ENCODE measurements at places on chromosomes 5 and 9.

- H3K27ac ChIP-seq: no peak overlapping the region
- no peak overlapping the region for H3K4me3 ChIP-seq
- H3K27me3 ChIP-seq: no peaks in the 10 kb centered on the region
- H3K36me3 ChIP-seq: no peaks in the 10 kb centered on the region
- no peaks in the 10 kb centered on the region for H3K4me1 ChIP-seq
These were observed 1941.1 kb upstream of the C9orf72 start for GRCh38 chr9:29514336-29514735.

GRCh38 chr9:38339496-38339895 lies 53.0 kb upstream of the ALDH1B1 start:
- H3K27me3 ChIP-seq: peaks cover 23% of the 10 kb centered on the region
- H3K36me3 ChIP-seq: no peaks in the 10 kb centered on the region
- DNase-seq: no peak
- H3K4me1 ChIP-seq: peaks cover 11% of the 10 kb centered on the region
- H3K4me3 ChIP-seq: no peak overlapping the region

GRCh38 chr9:88268886-88269285 lies 119.4 kb upstream of the SPIN1 start:
- no peaks in the 10 kb centered on the region for H3K27me3 ChIP-seq
- no peak for DNase-seq
- H3K27ac ChIP-seq: no peak overlapping the region
- no peak overlapping the region for H3K4me3 ChIP-seq
- H3K4me1 ChIP-seq: no peaks in the 10 kb centered on the region
- H3K36me3 ChIP-seq: no peaks in the 10 kb centered on the region

GRCh38 chr5:168796593-168797580 lies 217.7 kb upstream of the PANK3 start:
- no peaks in the 10 kb centered on the region for H3K4me1 ChIP-seq
- no peak overlapping the region for H3K4me3 ChIP-seq
- no peak for DNase-seq
- no peak overlapping the region for H3K27ac ChIP-seq
- H3K27me3 ChIP-seq: peaks cover 17% of the 10 kb centered on the region

GRCh38 chr5:104793031-104793754 lies 1230.6 kb upstream of the NUDT12 start:
- no peaks in the 10 kb centered on the region for H3K4me1 ChIP-seq
- no peaks in the 10 kb centered on the region for H3K36me3 ChIP-seq
- H3K27me3 ChIP-seq: no peaks in the 10 kb centered on the region

DNA sequence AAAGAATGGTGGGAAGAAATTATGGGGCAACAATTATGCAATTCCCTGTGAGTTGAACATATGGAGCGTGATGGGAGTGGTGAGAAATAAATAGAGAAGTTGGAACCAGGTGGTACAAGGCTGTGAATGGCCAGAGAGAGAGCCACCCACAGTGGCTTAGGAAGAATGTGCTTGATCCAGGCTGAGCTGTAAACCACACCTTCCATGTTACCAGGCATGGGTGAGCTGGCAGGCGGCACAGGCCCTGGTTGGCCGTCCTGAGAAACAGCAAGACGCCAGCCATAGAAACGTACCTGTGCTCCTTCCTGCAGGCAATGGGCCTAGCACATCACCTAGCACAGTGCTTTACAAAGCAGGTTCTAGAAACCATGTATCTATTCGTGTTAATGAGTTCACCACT lies 74.3 kb downstream of the EPB41L4B start:
- peaks cover 5% of the 10 kb centered on the region for H3K36me3 ChIP-seq
- no peak for DNase-seq
- H3K4me3 ChIP-seq: no peak overlapping the region
- H3K4me1 ChIP-seq: no peaks in the 10 kb centered on the region

All from effector memory CD8-positive, alpha-beta T cell (primary cell).